ENCODE measurements at places on chromosomes 4 and X.

DNA sequence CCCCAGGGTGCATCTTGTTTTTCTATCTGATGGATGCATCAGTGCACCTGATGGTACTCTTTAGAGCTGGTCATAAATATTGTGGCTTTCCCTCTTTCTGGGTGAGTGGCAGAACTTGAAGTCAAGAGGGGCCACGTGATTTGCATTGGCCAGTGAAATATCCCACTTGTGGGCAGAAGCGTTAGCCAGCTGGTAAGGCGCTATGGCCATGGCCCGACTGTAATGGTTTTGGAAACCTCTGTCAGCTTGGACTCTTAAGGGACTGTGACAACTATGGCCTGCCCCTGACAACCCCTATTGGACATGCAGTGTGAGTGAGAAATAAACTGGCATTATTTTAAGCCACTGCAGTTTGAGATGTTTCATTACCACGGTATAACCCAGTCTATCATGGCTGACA is 72.8 kb downstream of the SEL1L3 start:
- DNase-seq, result no peak

- DNase-seq, result no peak
These were observed 83.6 kb upstream of the PTCHD1 start for GRCh38 chrX:23251043-23251442.

DNA sequence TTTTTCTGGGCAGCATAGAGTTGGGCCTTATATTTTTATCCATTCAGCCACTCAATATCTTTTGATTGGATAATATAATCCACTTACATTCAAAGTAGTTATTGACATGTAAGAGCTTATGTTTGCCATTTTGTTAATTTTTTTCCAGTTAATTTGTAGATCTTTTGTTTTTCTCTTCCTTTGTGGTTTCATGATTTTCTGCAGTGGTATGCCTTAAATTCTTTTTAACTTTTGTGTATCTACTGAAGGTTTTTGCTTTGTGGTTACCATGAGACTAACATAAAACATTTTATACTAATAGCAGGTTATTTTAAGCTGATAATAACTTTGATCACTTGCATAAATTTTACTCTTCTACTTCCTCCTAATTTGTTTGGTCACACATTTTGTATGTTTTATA is 140.8 kb upstream of the GATB start:
- DNase-seq, result no peak

DNA sequence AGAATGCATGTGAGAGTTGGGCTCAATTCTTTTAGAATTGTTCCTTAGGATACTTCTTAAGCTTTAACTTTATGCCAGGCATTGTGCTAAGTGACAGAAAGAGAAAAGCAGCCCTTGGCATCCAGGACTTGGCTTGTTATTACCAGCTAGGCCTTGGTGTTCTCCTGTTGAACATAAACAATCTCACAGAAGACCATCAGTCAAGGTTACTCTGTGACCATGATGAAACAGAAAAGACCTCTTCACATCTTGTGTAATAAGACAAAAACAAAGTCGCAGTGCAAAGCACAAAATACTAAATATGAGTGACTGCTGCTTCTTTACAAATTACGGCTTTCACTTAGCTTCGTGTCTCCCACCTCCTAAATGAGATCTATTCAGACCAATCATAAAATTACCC is 71.6 kb downstream of the CHIC2 start:
- no peak for DNase-seq

DNA sequence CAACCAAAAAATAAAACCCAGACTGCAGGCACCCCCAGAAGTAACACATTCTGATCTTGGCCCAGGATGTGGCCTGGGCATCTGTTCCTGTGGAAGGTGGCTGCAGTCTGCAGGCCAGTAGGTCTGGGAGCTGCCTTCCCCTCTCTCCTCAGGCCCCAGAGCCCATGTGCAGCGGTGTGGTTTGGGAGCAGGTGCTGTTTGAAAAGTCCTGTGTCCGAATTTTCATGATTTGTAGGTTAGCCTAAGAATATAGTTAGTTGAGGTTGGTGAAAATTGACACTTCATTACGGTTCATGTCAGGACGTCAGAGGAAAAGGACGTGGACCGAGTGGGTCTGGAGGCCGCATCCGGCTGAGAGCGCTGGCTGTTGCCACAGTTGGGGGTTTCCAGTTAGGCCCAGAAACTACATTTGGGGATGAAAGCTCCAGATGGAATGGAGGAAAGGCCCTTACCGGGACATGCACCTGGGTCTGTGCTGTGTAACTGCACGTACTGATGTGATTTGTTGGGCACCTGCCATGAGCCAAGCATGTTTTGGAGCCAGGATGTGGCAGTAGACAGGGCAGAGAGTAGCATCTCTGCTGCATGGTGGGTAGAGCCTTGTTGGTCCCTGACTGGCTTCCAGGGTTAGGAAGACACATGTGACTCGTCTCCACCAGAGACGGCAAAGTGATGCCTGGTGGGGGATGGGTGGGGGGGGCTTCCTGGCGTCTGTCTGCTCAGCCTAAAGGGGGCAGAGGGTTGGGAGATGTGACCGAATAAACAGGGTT is 21.7 kb upstream of the HGFAC start:
- peak; percentile 2 for DNase-seq

- DNase-seq, result no peak
These were observed 483.6 kb downstream of the BCOR start for GRCh38 chrX:39613997-39614679.

- DNase-seq, result no peak
These were observed 62.5 kb upstream of the ENPP6 start for GRCh38 chr4:184280137-184280536.

DNA sequence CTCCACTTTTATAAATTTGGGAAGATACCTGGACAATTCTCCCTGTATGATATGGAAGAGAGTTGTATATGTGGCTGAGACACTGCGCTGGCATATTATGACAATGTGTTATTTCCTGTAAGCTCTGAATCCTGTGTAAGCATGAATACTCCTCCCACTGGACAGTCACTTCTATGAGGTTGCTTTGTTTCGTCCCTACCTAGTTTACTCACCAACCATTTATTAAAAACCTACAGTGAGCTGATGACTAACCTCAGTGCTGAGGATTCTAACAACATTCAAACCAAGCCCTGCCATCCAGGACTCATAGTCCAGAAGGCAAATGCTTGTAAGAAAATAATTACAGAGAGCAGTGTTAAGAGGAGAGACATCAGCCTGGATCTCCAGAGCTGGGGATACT is 1632.9 kb upstream of the TENM3 start:
- DNase-seq, result no peak

DNA sequence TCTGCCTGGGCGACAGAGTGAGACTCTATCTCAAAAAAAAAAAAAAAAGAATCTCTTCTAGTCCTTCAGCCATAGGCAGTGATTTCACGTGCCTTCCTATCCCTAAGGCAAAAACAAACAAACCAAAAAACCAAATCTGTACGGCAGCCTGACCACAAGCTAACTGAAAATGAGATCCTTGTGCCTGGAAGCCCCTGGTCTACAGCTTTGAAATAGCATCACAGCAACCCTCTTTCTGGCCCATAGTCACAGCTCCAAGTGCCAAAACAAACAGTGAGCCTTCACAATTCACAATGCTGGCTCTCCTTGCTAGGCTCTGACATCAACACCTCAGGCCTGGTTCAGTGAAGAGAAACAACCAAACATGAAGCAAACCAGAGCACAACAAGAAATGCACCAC is 46.1 kb downstream of the TMEM150C start:
- no peak for DNase-seq

DNA sequence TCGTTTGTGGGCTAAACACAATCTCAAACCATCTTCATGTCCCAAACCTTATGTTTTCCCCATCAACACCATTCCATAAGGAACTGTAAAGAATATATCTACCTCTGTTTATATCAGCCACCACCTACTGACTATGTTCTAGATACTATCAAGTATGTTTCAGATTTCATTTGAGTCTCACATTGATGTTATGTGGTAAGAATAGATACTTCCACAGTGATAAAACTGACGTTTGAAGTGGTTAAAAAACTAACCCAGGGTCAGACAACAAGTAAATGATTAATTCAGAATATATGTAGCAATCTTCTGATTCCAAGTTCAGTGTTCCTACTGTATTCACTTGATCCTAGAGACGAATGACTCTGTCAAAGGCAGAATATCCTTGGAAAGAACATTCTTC is 156.8 kb upstream of the RASGEF1B start:
- no peak for DNase-seq

GRCh38 chr4:99438405-99438780 is 3.3 kb upstream of the ADH7 start:
- DNase-seq, result no peak

- no peak for DNase-seq
These were observed 7.2 kb upstream of the FAM9C start for GRCh38 chrX:13051529-13052172.

- DNase-seq, result no peak
These were observed 320.7 kb upstream of the CLNK start for GRCh38 chr4:11005300-11005699.

DNA sequence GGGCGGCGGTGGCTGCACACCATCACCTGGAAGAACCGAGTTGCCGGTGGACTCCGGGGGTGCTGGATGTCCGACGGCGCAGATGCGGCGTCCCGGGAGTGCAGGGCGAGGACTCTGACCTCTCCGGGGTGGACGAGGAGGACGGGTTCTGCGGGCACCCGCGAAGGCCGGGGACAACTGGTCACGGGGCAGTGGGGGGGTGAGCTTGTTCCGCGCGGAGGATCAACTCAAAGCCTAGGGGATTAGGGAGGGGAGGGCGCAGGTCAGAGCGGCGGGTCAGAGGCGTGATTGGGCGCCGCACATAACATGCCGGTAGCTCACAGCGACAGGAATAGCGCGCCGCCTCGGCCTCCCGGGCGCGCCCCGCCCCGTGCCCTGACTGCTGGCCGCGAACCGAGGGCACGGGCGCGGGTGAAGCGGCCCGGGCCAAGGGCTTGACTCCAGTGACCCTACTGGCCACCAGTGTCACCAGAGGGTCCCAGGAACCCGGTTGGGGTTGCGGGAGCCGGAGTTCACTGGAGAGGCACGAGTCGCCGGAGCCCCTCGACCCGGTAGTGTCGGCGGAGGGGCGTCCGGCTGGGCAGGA is at the start of gene KLHL34:
Gene KLHL34, minus strand, starts transcription at position 179 of the 586 bp plus-strand sequence. CDS start 542 bp downstream, outside the sequence.
- no peak for DNase-seq

DNA sequence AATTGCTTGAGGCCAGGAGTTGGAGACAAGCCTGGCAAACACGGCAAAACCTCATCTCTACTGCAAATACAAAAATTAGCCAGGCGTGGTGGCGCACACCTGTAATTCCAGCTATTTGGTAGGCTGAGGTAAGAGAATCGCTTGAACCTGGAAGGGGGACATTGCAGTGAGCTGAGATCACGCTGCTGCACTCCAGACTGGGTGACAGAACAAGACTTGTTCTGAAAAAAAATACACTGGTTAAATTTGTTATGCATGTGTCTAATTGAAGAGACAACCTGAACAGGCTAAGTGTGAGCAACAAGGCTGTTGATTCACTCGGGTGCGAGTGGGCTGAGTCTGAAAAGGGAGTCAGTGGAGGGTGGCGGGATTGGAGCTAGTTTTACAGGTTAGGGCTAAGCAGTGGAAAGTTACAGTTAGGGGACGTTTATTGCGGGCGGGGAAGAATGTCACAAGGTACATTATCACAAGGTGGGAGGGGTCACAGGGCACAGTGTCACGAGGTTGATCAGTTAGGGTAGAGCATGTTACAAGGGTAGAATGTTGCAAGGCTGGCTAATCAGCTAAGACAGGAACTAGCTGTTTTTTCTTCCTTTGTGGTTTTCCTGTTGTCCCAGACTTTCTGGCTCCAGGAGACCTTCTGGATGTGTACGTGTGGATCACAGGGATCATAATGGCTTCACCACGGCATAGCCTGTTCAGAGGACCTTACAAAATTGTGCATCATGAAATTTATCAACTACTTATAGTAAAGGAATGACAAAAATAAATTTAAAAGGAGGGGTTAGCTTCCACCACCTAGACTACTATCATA is 115.8 kb downstream of the NAA11 start:
- no peak for DNase-seq

DNA sequence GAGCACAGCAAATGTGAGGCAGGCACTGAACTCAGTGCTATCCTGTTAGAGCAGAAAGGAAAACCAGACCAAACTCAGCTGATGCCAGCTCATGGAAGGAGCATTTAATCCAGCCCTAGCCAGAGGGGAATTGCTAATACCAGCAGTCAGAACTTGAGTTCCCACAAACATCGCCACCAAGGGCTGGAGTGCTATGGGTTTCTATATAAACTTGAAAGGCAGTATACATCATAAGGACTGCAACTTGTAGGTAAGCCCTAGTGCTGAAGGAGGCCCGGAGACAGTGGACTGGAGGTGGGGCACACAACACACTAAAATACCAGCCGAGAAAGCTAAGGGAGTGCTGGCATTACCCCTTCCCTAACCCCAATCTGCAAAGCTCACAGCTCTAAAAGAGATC is 440.2 kb downstream of the PRR32 start:
- DNase-seq, result no peak

- DNase-seq, result no peak
These were observed 167.6 kb upstream of the ARSJ start for GRCh38 chr4:114146947-114147618.

DNA sequence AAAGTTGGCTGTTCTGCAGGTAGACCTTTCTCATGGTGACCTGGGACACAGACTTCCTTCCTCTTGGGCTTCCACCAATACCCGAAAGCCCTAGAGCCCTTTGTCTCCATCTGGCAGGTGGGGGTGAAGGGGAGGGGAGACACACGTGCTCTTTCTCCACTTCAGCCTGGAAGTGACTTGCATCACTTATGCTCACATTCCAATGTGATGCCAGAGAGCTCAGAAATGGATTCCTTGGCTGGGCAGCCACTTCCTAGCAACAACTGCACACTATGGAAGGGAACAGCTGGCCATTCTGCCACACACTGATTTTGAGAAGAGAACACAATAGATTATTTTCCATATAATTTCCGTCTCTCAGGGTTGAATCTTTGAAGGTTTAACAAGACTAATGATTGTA is 36.3 kb downstream of the C4orf51 start:
- DNase-seq, result no peak

DNA sequence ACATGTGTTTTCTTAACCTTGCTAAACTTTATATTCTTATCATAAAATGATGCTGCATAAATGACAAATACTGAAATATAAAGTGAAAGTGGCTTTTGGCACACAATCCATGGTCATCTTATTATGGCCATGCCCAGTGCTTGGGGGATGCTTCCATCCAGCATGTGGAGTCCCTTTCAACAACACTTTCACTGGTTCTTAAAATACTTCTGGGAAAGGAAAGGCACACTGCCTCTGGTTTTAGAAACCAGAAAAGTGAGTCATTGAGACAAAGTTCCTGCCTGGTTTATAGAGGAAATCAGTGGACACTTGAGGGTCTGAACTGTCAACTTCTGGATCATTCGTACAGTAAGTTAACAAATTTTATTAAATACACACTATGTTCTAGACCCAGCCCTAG is 248.0 kb upstream of the ADAMTS3 start:
- DNase-seq, result no peak

- no peak for DNase-seq
These were observed 82.7 kb downstream of the TECRL start for GRCh38 chr4:64326507-64326906.

DNA sequence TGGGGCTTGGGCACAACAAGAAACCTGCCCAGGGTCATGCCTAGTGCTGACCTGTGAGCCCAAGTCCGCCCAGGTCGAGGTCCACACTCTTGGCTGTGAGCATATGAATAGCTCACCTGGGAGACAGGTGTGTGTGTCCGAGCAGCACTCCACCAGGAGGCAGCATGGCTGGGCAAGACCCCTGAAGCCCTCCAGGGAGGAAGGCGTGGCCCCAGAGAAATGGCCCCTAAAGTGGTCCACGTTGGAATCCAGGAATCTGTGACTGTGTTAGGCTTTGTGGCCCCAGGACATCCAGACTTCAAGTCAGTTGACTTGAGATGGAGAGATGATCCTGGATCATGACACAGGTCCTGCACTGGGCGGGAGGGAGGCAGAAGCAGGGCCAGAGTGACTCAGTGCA is 138.8 kb downstream of the CPZ start:
- no peak for DNase-seq

Measured in BE2C (cell line).